ENCODE measurements at places on chromosomes 1 and 21.

DNA sequence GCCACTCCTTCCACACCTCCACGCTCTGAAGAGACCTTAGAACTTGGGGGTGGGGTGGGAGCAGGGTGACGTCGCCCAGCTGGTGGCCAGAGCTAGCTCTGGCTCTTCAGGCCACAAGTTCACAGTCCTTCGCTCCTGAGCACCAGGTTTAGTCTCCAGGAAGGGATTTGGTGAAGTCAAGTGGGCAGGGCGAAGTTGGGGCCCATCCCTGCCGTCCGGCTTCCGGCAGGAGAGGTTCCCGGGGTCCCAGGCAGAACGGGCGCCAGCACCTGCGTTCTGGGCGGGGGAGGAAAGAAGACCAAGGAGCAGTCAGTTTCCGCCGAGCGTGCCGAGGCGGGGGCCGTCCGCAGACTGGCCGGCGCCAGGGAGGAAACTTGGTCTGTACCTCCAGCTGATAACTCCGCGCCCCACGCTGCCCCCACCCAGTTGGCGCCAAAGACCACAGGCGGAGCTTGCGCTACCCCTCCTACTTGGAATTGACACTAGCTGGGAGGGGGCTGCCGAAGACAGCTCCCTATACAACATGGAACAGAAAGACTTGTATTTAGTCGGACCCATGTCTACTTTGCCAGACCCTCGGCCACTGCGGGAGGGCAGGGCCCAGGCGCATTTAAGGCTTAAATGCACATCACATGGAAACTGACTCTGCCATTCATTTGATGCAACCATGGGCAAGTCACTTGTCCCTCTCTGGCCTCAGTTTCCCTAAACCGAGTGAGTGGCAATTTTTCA lies 995 bp downstream of the ID3 start:
- no peak for DNase-seq

- DNase-seq, result no peak
Measured at GRCh38 chr1:89608319-89608983, 24.5 kb upstream of the LRRC8C start.

GRCh38 chr1:110607536-110608230 lies 1.5 kb upstream of the KCNA2 start:
- peak; percentile 55 for DNase-seq

DNA sequence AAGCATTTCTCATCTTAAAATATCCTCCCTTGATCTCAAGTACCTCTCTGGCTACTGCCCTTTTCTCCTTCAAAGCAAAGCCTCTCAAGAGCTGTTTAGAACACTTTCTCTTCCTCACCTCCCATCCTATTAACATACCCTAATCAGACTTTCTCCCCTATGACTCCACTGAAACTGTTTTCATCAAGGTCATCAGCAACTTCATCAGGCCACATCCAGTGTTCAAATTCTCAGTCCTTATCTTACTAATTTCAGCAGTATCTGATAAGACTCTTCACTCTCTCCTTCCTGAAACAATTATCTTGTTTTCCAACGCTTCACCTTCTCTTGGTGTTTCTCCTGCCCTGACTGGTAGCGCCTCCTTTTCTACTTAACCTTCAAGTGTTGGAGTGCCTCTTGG lies 1.5 kb upstream of the RAP1A start:
- DNase-seq, result no peak

- no peak for DNase-seq
Measured at GRCh38 chr1:236168716-236169429, 26.5 kb downstream of the GPR137B start.

DNA sequence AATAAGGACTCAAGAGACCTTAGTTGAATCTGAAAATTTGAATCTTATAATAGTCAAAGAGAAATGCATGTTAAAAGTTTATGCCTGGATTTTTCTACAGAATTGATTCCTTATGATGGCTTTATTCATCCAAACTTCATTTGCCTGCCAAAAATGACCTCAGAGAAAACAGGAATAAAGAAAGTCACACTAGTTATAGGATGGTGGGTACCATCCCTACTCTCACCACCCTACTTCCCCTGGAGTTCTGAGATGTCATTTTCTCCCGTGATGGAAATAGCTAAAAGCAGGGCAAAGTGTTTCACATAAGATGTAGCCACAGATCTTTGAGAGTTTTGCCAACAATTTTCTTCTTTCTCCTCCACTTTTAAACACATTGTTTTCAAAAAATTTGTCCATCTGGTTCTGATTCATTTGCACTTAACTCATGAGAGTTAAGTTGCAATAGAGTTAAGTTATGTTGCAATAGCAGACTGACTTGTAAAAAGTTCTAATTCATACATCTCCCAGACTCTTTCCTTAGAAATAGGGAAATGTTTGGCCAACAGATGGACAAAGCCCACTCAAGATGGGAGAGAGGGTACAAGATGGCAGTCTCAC lies 384.6 kb downstream of the PLPP3 start:
- DNase-seq, result no peak

DNA sequence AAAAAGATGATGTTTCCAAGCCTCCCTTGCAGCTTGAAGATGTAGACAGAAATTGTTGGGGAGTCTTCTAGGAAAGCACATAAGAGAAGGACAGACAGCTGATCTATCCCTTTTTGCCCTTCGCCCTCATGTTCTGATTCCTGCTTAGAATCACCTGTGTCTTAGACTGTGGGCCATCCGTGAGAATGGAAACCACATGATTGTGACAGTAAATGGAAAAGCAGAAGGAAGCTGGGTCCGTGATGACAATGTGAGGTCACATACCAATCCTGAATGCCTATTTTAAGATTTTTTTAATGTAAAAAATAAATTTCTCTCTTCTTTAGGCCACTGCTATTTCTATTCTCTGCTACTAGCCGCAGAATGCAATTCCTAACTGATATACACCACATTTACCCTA lies 67.7 kb upstream of the C1orf87 start:
- no peak for DNase-seq

GRCh38 chr1:158310623-158311022 lies 20.7 kb downstream of the CD1B start:
- no peak for DNase-seq

GRCh38 chr1:29621826-29622435 lies 385.6 kb downstream of the PTPRU start:
- DNase-seq, result no peak

DNA sequence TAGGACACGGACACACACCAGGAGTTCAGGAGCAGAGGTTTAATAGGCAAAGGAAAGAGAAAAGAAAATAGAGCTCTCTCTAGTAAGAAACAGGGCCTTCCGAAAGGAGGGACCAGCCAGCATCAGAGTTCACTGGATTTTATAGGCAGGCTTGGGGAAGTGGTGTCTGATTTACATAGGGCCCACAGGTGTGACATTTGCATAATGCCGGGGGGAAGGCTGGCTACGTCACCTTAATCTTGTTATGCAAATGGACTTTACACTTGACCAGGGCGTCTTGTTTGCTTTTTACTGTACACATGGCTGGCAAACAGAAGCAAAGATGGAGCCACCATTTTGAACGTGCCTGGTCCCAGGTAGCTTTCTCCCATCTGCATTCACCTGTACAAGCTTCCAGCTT lies at the start of gene OR14A16:
Gene OR14A16, minus strand, starts transcription at position 97 of the 400 bp plus-strand sequence. CDS start 8,390 bp downstream, outside the sequence.
- no peak for DNase-seq

GRCh38 chr1:45568421-45568820 lies 15.4 kb upstream of the NASP start:
- no peak for DNase-seq

GRCh38 chr1:174209347-174210187 lies 50.2 kb downstream of the RABGAP1L start:
- no peak for DNase-seq

DNA sequence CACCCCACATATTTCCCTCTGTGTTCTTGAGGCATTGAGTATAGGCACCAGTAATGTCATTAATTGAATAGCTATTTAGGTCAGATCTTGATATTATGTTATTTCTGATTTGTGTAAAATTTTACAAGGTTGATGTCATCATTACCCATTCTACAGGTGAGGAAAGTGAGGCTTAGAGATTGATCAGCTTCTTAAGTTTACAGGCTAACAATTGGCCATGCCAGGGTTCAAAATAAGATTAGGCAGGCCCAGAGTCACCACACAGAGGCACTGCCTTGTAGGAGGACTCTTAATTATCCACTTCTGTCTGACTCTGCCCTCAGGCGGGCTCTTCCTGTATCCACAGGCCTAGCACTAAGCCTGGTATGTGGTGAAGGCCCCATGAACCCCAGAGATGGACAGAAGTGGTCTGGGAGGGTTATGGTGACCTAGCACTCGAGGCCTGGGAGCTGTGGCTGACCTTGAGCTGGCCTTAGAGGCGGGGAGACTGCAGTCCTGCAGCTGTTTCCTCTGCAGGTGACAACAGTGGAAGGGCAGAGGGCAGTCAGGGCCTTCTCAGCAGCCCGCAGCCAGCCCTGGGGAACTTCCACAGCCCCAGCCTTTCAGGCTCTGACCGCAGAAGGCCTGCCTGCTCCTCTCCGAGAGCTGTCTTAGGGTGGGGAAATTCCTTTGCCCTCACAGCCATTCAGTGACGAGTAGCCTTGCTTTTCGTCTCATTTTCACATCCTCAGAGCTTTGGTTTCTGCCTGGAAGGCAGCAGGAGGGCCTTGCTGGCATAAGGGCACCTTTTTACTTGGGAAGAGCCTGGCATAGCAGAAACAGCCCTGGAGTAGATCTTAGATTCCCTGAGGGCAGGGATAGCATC lies 12.2 kb downstream of the ZDHHC18 start:
- no peak for DNase-seq

DNA sequence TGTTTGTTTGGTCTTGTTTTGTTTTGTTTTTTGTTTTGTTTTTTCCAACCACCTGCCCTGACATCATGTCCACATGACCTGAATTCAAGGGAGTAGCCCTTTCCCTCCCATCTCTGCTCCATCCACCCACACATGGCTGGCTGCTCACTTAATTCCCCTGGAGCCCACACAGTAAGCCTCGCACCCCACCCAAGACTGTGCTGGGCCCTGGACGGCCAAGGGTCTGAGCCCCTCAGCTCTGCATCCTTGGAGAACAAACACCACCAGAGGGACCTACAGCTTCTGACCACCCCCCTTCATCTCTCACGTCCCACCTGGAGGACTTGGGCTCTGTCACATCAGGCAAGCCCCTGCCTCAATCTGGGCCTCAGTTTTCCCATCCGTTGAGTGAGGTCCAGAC lies 39.1 kb downstream of the MATN1 start:
- DNase-seq, result no peak

- DNase-seq, result no peak
Measured at GRCh38 chr1:4019147-4019521, 119.1 kb upstream of the C1orf174 start.

DNA sequence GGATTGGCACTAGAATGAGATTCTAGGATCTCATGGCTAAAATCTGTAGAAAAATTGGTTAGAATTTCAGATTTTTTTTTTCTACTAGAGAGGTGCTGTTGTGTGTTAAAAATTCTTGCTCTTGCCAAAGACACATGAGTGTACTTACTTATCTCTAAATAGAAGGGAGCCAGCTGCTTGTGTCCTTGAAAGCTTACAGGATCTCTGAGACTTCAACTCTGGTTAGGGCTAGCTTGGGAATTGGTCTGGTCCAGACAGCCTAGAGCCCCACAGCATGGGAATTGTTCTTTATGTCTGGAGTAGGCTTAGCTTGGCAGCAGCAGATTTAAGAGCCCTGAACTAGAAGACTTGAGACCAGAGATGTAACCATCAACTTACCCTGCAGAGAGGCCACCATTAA lies 37.3 kb downstream of the MACO1 start:
- DNase-seq, result no peak

DNA sequence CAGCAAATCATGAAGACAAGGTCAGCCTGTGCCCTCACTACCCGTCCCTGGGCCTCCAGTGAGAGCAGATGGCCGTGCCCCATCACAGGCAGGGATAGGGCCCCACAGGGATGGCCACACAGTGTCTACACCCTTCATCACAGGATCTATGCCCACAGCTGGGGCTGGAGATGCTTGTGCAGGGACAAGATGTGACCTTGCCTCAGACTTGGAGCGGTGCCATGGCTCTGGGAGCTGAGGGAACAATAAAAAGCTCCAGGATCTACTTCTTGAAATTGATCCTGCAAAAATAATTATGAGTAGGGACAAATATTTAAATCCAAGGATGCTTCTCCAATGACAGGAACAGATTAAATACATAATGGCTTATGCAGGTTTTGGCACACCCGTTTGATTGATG lies 25.4 kb upstream of the TCEA3 start:
- no peak for DNase-seq

GRCh38 chr21:30083225-30083945 lies 83.2 kb downstream of the CLDN17 start:
- no peak for DNase-seq

DNA sequence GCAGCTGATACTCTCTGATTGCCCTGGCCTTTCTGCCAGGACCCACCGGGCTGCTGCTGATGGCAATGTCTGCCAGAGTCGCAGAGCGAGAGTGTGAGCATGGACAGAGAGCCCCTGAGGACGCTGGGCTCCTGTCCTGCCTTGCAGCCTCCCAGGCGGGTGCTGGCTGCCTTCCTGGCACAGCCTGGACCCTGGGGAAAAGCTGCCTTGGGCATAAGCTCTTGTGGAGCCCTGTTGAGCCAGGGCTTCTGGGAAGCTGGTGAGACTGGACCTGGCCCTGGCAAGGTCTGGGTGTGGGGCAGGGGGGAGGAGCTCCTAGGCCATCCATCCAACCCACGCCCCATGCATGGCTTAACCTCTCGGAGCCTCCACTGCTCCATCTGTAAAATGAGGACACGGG lies 105.8 kb upstream of the WNT4 start:
- DNase-seq, result peak; percentile 6

GRCh38 chr1:75423616-75424015 lies 187.3 kb downstream of the SLC44A5 start:
- DNase-seq, result no peak

GRCh38 chr21:31530897-31531705 lies 128.4 kb upstream of the SOD1 start:
- no peak for DNase-seq

GRCh38 chr1:44040846-44041245 lies 9.6 kb upstream of the SLC6A9 start:
- DNase-seq, result no peak

GRCh38 chr1:198699167-198700015 lies 60.6 kb downstream of the PTPRC start:
- no peak for DNase-seq

DNA sequence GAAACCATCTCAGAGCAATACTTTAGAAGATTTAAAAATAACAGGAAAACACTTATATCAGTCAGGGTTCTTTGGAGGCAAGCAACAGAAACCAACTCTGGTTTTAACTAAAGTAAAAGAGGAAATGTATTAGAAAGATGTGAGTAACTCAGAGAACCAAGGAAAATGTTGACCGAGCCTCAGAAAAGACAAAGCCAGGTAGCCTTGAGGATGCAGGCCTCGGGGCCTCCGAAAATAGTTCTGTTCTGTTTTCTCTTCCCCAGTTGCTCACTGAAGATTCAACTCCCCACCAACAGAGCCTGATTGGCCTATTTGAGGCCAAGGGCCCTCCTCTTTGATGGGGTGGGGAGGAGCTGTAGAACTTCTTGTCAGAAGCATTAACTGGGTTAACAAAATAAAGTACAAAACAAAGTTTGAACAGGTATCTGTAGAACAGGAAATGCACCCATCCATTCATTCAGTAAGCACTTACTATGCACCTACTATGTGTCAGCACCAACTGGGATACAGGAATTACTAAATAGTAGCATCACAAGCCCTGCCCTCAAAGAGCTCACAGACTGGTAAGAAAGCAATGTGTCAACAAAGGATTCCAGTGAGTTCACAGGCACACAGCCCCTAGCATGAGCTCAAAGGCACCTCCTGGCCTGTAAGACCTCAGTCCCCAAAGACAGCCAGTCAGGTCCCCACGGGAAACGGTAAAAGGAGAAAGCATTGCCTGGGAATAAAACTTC lies 12.6 kb downstream of the SLAMF8 start:
- no peak for DNase-seq

- DNase-seq, result no peak
Measured at GRCh38 chr1:198773030-198773429, 134.2 kb downstream of the PTPRC start.

Measured in substantia nigra (tissue), 51 donors.